Stimulated activated CD4-positive, alpha-beta T cell treated with anti-CD3 and anti-CD28 coated beads, Interleukin-1b, Interleukin-23, amount 100 ng/mL, for 48 hours (primary cell): ENCODE measurements at places on chromosomes 4 and X.

- no peak for DNase-seq
Observed at GRCh38 chr4:173211838-173212237, 43.2 kb downstream of the GALNT7 start.

DNA sequence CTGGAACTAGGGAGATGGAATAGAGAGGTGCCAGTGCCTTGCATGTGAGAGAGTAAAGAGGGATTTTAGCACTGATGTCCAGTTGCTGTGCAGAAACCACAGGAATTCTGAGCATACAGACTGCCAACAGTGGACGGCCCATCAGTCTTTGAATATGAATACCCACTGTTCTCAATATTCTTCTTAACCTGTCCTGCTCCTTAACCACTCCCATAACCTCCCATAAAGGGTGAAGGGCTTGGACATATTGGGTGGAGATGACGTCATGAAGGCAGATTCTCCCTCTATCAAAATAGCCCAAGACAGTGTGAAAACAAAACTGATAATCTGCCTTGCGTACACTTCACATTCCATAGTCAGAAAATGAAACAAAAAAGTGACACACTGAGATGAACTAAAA, 1313.7 kb upstream of the PABPC4L start:
- DNase-seq: no peak

DNA sequence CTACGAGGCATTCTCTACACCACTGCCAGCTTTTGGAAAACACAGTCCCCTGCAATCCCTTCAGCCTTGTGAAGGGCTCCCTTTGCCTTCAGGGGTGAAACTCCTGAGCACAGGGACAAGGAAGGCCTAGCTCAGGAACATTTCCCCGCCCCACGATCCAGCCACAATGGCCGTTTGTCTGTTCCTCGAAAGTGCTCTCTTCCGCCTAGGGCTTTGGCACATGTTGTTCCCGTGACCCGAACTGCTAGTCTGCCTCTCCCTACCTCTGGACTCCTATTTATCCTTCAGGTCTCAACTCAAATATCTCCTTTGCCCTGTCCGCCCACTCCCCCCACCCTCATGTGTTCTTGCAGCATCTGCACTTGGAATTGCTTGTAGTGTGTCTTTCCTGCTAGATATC, 12.1 kb downstream of the FGD1 start:
- DNase-seq: no peak

GRCh38 chrX:80511969-80512760, 91.9 kb downstream of the TENT5D start:
- no peak for DNase-seq

- peak; percentile 46 for DNase-seq
Observed at GRCh38 chrX:107845625-107846024, 20.0 kb downstream of the MID2 start.

- peak; percentile 35 for DNase-seq
Observed at GRCh38 chrX:53481816-53482465, 47.8 kb upstream of the HSD17B10 start.

DNA sequence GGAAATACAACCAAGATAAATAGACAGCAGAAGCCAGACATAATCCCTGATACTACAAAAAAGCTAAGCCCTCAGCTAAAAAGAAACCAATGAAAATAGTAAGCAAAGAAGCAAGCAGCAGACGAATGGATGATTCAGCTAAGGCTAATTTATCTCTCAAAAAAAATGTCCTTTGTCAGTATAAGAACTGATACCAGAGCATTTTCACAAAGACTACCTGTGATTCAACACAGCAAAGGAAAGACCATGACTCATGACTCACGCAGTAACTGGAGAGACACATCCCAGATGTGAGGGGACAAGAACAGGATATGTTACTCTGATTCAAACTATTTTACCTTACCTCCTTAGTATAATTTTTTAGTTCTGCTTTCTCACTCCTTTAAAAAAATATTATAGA, 22.7 kb upstream of the TMPRSS11F start:
- DNase-seq: no peak

GRCh38 chr4:38400946-38401345, 263.1 kb upstream of the KLF3 start:
- no peak for DNase-seq

DNA sequence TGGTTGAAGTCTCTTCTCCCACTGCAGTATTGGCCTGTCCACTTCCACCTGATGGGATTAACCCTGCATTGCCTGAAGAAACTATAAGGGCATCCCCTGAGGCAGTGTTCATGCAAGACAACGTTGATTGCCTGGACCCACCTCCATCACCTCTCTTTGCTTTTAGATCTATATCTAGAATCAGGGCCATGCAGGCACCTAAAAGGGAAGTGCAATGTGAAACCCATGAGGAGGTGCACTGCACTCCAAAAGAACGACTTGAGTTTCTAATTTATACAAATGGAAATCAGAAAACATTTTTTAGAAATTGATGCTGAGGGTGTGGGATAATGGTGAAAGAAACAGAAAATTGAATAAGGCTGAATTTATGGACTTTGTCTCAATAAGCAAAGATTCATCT, 694.4 kb downstream of the TRAM1L1 start:
- no peak for DNase-seq

DNA sequence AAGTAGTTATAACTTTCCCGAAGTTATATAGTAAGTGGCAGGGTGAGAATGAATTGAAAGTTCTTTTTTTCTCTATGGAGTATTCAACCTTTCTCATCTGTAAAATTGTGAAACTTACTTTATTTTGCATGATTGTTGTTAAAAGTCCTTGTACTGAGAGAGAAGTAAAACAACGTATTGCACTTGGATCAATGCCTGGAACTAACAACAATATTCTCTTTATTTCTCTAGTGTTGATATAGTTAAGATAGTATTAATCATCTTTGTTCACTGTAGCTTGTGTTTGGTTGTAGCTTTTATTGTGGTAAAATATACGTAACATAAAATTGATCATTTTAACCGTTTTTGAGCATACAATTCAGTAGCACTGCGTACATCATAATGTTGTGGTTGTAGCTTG, 48.7 kb downstream of the STIM2 start:
- no peak for DNase-seq

DNA sequence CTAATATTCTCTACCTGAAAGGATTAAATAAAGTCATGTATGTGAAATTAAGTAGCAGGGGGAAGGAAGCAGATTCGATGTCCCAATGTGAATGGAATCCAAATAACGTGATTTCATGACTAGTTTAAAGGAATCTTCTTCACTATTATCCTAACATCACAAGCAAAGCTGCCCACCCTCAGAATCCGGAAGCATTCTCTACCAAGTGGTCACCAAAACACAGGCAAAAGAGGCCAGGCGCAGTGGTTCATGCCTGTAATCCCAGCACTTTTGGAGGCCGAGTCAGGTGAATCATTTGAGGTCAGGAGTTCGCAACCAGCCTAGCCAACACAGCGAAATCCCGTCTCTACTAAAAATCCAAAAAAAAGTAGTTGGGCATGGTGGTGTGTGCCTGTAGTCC, 212.9 kb downstream of the LDB2 start:
- no peak for DNase-seq

DNA sequence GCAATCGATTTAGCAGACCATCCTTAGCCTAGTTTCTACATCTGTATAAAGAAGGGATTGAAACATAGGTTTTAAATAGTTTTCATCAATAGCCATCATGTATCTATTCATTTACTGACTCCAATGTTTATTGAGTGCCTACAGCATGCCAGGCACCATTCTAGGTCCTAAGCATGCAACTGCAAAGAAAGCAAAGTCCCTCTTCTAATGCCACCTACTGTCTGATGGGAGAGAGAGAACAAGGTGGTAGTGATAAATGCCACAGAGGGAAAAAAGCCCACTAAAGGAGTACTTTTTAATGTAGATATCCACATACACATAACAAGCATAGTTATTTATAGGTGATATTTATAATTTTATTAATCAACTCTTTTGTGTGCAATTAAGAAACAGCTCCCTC, 67.6 kb upstream of the PPARGC1A start:
- DNase-seq: no peak

GRCh38 chr4:63063760-63064159, 1345.5 kb downstream of the TECRL start:
- no peak for DNase-seq

- DNase-seq: no peak
Observed at GRCh38 chr4:36712013-36712412, 430.6 kb downstream of the DTHD1 start.

GRCh38 chrX:93169771-93170170, 503.6 kb downstream of the NAP1L3 start:
- no peak for DNase-seq

GRCh38 chr4:111937368-111937767, 207.9 kb upstream of the FAM241A start:
- DNase-seq: no peak

GRCh38 chr4:25563071-25563564, 92.5 kb upstream of the SLC34A2 start:
- no peak for DNase-seq

DNA sequence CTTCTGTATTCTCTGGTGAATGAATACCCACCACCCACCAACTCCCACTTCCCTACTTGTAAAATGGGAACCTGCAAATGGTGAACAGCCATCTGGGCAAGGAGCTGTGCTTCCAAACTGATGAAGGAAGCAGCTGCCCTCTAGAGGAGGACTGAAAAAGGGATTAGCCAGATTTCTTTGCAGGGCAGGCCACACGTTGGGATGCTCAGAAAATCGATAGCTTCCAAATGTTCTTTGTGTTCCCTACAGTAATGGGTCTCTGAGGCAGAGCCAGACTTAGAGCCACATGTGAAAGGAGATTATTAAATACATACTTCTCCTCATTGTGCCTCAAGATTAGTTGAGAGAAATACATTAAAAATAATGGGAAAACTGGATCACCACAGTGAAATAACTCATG, 39.3 kb upstream of the LPAR4 start:
- DNase-seq: peak; percentile 1

- DNase-seq: no peak
Observed at GRCh38 chrX:109623997-109624396, 975 bp downstream of the KCNE5 start.

DNA sequence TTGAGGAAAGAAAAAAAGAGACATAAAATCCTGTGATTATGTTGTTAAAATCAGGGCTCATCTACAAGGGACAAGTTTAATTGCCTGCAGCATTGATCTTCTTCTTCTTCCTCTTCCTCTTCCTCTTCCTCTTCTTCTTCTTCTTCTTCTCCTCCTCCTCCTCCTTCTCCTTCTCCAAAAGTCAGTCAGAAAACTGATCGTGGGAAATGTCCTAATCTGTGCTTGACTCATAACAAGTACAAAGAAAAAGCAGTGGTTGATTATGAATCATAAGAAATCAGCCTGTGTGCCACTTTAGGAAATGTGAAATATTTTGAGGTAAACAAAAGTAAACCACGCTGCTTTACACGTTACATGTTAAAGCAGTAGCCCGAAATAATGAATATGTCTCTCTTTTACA, 2.7 kb upstream of the ATP10D start:
- no peak for DNase-seq

DNA sequence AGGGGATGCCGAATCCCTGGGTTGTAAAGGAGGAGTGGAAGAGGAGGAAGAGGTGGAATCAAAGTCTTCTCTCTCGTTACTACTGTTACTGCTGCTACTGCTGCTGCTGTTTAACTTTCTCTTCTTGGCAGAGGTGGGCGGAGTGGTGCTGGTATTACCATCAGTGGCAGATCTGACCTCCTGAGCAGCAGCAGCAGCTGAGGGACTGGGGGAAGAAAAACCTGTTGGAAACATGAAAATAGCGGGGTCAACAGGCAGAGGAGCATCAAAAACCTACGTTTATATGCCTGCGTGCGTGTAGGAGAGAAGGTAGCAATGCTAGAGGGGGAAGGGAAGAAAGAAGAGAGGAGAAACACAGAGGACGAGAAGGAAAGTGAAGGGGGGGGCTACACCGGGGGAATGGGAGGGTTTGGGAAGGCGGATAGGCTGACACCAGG, 339 bp downstream of the CUL4B start:
- DNase-seq: peak; percentile 31

GRCh38 chr4:40548256-40548655, 81.4 kb downstream of the RBM47 start:
- DNase-seq: no peak

DNA sequence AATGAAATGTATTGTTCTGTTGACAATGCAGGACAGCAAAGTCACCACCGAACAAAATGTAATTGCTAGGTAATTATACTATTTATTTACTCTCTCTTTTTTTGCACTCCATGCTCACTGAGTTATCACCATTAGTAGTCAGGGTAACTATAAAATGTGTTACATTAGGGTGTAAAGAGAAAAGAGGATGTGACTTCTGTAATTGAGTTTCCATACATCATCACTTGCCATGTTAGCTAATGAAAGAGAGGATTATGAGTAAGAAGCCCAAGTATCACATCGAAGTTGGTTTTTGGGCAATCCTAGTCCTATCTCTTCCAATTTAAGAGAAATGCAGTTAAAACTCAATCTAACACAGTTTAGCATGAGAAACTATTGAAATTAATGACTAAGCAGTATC, 7.6 kb downstream of the ZXDA start:
- DNase-seq: no peak
